Stimulated activated CD8-positive, alpha-beta memory T cell treated with anti-CD3 and anti-CD28 coated beads, Interleukin-7, amount 100 ng/mL, for 1 hour (primary cell): ENCODE measurements at places on chromosomes 7 and 10.

DNA sequence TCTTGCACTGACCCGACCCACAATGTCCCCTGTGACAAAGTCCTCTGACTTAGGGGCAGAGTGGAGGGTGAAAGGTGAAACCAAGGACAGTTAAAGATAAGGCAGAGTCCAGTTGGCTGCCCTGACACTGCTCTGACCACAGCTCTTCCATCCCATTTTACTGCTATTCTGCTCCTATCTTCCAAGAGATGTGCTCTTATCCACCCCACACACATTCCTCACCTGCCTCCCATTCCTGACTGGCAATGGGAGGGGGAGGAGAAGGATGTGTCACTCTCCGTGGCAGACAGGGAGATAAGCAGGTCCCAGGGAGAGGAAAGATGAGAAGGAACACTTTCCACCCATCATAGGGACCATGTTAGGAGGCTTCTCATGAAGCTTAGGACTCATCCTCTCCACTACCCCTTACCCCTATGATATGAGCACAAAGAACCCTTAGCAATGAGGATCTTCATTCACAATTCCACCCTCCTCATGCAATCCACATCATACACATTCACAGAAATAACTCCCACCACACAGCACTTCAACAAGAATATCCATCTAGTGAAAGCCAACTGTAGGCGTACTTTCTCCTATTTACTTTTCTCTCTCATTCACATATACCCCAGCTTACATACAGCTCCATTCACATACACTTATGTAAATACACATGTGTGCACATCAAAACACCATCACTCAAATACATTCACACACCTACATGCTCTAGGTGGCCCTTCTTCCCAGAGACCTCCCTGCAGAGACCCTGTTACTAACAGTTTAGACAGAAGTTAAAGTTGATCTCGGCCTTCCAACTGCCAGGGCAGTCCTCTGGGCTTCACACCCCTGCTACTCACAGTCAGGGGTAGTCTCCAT, 6.6 kb downstream of the SYNPO2L start:
- DNase-seq = no peak

DNA sequence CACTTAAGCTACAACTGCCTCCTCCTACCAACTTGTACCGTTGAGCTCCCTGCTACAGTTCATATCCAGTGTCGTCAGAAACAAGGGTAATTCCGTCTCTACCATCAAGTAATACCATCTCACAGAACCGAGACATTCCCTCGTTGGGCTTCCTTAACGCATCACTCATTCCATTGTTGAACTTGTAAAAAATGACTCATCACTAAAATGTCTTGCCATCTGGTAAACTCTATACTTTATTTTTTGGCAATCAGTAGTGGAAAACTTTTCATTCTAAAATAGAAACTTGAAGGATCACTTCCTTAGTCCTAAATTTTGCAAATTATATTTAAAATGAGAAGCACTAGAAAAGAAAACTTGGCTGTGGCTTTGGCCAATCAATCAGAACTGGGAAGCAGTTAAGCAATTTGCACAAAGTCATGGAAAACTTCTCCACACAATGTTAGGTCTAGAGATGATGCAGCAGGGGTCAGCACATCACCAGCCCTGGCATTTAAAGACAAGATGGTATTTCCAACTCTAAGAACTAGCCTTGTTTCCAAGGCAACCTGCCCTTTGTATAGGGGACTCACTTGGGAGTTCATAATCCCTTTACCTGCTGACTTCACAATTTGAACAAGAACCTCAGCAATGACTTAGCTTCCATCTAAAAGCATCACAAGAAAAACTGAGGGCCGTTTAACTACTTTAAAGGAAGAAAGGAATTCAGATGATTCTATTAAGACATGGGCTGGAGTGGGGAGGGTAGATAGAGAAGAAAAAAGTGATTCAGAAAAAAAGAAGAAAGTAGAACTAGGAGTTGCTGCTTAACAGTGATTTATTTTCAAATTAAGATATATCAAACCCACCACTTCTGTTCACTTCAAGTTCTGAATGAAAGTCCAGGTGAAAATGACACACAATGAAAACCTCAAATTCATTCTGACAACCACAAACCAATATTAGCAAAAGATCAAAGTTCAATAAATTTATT, 288.1 kb downstream of the PARD3 start:
- DNase-seq = no peak

- DNase-seq = no peak
Measured at GRCh38 chr10:70227548-70228320, 5.5 kb downstream of the PPA1 start.

- DNase-seq = no peak
Measured at GRCh38 chr10:112912410-112912928, 37.6 kb upstream of the TCF7L2 start.
